ENCODE measurements at places on chromosomes 6 and 20.

DNA sequence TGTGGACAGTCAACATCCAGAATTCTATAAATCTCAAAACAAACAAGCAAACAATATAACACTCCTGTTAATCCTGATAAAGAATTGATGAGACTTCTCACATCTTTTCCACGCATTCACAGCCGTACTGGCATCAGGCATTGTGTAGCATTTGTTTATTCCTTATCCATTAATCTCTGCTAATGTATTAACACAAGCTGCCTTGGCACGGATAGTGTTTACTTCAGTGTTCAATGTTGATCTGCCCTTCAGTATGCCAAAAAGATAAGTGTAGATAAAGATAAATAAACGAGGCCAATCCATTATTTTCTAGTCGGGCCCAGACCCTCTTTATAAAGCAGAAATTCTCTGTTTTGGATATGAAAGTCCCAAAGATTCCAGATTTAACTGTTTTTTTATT is 16.1 kb downstream of the UFL1 start:
- DNase-seq = no peak

GRCh38 chr6:150138638-150139037 is 4.2 kb upstream of the PPP1R14C start:
- DNase-seq = no peak

GRCh38 chr20:61573415-61574305 is 321.6 kb downstream of the CDH4 start:
- no peak for DNase-seq

DNA sequence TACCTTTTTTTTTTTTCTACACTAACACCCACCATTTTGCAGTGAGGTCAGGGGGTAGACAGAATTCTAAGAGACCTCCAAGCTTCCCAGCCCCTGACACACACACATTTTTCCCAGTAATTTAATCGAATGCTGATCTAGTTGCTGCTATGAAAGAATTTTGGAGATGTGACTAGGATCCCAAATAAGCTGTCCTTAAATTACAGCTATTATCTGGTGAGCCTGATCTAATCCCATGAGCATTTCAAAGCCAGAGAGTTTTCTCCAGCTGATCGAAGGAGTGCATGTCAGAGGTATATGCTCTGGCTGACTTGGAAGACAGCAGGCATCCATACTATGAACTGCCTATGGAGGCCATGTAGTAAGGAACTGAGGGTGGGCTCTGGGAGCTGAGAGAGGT is 503.8 kb upstream of the MARCKS start:
- DNase-seq = no peak

- DNase-seq = no peak
These were observed 18.2 kb upstream of the RBL1 start for GRCh38 chr20:37114012-37114411.

DNA sequence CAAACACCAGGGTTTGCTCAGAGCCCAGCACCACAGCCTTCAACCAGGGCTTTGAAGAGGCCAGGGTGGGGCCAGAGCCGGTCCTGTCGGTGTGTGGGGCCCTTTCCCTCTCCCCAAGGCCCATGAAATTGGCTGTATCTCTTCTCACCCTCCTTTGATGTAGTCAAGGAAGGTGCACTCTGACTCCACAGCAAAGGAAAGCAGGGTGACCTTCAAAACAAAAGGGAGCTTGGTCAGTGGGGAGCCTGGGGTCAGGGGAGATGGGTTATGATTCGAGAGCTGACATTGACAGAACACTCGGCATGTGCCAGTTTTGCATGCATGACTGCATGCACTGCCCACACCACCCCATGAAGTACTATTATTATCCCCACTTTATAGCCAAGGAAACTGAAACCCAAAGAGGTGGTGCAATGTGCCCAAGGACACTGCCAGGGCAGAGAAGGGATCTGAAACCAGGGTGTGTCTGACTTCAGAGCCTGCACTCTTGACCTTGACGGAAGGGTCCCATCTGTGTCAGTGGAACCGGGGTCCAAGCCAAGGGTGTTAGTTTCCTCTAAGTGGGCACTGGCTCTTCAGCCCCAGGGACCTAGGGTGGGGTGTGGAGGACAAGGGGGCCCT is 55.4 kb downstream of the RAB44 start:
- no peak for DNase-seq

GRCh38 chr6:35105078-35105477 is 36.1 kb downstream of the TCP11 start:
- DNase-seq = no peak

DNA sequence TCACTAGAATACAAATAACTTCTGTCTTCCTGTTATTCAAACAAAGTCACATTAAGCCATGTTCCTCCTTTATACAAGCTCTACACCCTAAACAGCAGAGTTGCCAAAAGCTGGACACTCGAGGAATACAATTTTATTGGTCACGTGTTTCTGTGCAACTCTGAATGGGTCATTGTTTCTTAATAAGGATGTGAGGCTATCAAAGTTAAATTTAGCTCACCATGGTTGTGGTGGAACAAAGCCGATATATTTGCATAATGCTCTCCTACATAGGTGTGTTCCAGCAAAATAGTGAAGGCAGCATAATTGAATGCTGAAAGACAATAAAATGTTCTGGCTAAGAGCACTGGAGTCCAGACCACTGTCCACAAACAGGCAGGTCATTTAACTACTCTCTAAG is 36.9 kb upstream of the CD2AP start:
- no peak for DNase-seq

DNA sequence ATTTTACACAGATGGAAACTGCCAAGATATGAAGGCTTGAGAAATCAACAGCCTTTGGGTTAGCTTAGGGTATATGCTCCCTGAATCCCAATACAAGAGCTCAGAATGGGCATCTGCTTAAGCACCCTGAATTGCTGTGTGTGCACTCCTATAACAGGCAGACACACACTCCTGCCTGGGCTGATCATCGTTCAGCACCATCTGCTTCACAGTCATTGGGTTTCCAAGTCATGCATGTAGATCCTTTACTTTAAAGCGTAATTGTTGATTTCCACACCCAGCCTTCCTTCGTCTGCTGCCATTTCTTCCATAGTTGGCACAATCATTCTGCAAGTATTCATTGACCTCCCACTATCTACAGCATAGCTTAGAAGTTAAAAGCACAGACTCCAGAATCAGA is 263.5 kb downstream of the CBLN4 start:
- DNase-seq = no peak

- DNase-seq = no peak
These were observed 2.7 kb upstream of the CD24 start for GRCh38 chr6:106977246-106977645.

- DNase-seq = no peak
These were observed 1.8 kb upstream of the UBR2 start for GRCh38 chr6:42561986-42562385.

DNA sequence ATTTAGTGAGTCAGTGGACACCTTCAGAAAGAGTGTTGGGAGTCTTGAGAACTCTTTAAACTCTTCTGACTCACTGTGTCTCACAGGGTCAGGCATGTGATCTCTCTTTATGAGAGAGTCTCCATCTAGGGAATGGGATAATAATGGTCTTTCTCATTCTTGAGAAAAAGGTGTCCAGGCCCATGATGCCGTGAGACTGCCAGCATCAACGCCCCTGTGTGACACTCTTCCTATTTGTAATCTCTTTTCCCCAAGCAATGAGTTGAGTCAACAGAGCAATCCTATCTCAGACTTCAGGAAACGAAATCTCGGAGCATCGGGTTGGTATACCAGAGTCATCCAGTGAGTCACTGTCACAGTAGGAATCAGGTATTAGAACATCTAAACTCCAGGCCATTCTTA is 82.3 kb upstream of the BMP2 start:
- no peak for DNase-seq

GRCh38 chr20:41176711-41177552 is 39.6 kb downstream of the PLCG1 start:
- peak; percentile 22 for DNase-seq

DNA sequence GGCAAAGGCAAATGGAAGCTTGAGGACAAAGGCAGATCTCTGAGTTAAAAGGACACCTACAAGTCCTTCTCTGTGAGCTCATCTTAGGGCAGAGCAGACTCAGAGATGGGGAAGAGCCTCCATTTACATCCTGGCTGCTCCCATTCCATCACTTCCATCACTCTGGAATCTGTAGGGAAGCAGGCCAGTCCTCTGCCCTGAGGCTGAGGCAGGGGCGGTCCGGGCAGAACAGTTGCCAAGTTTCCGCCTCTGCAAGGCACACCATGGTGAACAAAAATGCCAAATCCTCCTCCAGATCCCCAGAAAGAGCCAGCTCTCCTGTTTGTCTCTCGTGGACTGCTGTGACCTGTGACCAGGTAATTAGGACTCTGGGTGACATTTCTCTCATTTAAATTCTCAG is 209.6 kb upstream of the SSTR4 start:
- no peak for DNase-seq

DNA sequence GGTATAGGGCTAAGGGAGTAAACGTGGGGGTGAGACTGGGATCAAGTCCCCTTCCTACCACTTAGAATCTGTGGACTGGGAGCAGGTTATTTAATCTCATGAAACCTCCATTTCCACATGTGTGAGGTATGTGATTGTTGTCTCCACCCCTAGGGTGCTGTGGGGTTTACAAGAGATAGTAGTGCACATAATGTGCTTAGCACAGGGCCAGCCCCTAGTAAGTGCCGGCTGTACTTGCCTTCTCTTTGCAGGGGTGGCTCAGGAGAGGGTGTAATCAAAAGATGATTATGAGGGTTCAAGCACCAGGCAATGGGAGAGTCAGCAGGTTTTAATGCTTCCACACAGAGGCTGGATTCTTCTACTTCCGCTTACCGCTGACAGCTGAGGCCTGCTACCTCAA is 6.9 kb downstream of the NT5E start:
- DNase-seq = no peak

DNA sequence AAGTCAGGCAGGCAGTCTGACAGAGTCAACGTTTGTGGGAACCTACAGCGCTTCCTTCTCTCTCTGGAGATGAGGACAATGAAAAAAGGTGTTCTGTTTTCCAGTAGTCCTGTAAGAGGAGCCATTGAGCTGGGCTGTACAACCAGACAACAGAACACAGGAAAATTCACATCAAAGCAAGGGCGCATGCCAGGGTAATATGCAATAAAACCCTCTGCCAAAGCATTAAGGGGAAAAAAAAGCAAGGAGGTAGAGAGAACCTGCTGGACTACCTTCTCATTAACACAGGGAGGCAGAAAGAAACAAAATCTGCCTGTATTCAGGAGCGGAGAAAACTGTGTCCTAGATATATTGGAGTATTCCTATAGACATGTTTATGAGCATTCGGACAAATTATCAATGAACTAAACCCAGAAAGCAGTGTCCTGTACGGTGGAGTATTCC is 1.3 kb downstream of the RNF24 start:
- DNase-seq = peak; percentile 51

GRCh38 chr6:34583461-34583860 is 27.3 kb upstream of the SPDEF start:
- DNase-seq = no peak

- DNase-seq = no peak
These were observed 353.2 kb downstream of the CDH4 start for GRCh38 chr20:61605283-61605682.

GRCh38 chr6:146542881-146543210 is 787 bp upstream of the RAB32 start:
- DNase-seq = no peak

Data from HS-27A (cell line).